ENCODE measurements at places on chromosomes 3 and 15.
A peak's percentile ranks its signal among the peaks of the same experiment; 100 is the strongest.

DNA sequence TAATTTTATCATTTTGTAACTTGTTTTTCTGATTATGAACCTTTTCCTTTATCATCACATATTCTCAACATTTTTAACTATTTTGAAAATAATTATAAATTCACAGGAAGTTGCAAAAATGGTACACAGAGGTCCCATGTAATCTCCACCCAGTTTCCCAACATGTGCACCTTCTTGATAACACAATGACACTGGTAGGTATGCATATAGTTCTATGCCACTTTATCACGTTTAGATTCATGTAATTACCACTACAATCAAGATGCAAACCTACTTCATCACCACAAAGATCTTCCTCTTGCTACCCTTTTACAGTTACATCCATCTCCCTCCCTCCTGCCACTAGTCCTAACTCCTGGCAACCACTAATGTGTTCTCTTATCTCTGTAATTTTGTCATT is 413.9 kb downstream of the SHQ1 start:
- DNase-seq: no peak

- DNase-seq: no peak
Measured at GRCh38 chr3:62226601-62227339, 146.6 kb downstream of the FEZF2 start.

GRCh38 chr15:45391746-45392583 is 13.6 kb upstream of the GATM start:
- no peak for DNase-seq

DNA sequence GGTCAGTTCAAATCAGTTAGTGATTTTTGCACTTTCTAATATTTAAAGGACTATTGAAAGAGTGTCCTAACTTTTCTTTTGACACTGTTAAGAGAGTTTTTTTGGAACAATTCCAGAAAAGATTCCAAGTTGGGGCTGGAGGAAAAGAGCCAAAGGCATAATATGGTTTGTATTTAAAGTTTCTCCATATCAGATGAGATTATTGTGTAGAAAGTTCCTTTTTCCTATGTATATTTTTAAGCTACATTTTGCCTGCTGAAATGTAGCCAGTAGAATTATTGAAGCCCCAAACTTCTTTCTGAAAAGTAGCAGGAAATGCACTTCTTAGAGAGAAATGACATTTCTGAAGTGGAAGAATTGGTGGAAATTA is 136.5 kb upstream of the TSC22D2 start:
- no peak for DNase-seq

DNA sequence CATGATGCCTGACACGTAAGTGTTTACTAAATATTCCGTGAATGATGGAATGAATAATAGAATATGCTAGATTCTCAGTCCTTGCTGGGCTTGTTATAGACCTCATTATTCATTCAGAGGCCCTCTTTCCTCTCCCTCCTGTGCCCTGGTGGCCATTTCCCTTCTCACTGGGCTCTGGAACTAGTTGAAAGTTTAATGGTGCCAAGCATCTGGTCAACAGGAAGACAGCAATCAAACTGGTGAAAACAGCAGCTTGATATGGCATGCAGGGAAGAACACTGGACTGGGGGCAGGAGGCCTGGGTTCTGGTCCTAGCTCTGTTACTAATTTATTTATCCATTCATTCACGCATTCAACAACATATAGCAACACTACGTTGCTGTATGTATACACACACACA is 3.7 kb upstream of the APOD start:
- no peak for DNase-seq

DNA sequence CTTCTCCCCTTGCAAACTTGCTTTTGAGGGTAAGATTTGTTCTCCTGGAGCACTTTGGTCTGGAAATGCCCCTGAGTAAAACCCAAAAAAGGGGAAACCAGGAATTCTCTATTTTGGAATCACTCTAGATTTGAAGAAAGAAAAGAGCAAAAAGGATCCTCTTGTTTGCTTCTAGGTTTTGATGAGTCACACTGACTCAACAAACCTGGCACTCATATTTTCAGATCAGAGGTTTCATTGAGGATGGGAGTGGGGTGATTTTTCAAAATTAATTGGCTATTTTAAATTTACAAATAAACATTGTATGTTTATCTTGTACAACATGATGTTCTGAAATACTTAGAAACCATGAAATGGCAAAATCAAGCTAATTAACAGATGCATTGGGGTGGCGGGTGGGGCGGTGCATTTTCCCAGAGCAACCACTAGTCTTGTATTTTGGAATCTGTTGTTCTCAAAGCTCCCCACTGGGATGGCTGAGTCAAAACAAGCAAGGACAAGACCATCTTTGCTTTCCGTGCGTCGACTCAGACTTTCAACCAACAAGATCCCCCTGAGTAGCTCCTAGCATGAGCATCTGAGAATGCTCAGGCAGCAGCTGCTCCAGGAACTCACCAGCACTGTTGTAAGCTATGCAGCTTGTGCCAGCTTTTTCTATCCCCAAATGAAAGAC is 451.4 kb downstream of the WDR72 start:
- DNase-seq: peak; percentile 54
